Stimulated activated naive B cell treated with anti-CD40 and anti-IgM and Interleukin-4, amounts not matched to agents 10 μg/mL and 1 μg/mL and 100 μg/mL, for 72 hours (primary cell): ENCODE measurements at places on chromosomes 6 and 20.

GRCh38 chr6:43985329-43985728, 141.9 kb downstream of the MRPL14 start:
- no peak for DNase-seq

GRCh38 chr20:13271977-13272975, 51.2 kb downstream of the ISM1 start:
- DNase-seq: no peak

DNA sequence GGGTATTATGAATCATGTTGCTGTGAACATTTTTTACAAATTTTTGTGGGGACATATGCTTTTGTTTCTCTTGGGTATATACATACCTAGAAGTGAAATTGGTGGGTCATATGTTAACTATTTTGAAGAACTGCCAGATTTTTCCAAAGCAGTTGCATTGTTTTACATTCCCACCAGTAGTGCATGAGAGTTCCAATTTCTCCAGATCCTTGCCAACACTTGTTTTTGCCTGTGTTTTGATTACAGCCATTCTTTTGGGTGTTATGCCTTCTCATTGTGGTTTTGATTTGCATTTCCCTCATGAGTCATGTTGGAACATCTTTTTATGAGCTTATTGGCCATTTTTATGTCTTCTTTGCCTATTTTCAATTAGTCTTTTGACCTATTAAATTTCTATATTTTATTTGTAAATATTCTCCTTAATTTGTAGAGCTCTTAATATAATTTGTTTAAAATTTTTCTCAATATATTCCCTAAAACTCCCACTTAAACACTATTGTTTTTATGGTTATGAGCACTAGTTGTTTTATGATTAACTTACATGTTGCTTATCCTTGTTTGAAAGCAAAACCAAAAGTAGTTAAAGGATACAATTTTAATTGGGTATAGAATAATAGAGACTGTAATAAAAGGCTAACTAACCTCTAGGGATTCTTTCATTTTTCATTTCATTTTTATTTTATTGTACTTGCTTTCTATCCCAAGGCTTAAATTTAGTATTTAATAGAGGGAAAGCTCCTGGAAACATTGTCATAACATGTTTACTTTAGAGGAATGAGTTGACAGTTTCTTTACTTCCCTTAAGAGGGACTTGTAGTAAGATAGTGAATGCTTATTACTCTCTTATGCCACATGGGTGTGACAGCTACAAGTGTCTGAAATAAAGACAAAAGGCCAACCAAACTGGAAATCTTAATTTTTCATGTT, 5.5 kb downstream of the UBR2 start:
- no peak for DNase-seq

GRCh38 chr20:35702051-35702823, 3.0 kb downstream of the ROMO1 start:
- no peak for DNase-seq

DNA sequence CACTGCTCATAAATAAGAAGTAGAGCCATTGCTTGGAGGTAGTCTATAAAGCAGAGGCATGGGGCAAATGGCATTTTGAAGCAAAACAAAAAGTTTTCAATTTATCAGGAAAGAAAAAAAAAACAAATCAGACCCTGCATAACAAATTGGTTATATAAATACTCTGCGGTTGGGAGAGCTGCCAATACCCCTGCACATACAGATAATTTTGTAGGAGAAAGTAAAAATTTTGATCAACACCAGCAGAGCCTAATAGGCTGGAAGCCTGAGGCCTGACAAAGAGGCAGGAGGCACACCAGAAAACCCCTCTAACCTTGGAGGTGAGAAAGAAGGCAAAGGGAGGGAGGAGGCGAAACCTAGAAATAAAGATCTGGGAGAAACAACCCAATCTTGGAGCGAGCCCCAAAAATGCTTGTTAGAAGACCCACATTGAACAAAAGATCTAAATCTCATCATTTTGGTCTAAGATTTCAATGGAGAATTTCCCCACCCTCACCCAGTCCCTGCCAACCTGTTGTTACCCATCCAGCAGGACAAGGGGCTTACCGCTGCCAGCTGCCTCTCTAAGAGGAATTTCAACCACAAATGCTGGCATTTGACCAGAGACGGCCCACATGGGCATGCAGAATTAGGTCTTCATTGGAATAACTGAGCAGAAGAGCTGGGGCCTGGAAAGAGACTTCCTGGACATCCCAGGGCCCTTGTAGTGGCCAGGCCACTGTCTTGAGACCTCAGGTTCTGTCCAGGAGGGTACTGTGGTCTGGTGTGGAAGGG, 28.4 kb downstream of the FOXA2 start:
- DNase-seq: no peak

GRCh38 chr20:50670126-50670862, 21.0 kb downstream of the RIPOR3 start:
- DNase-seq: no peak

- DNase-seq: no peak
Observed at GRCh38 chr6:55009131-55009530, 162.6 kb downstream of the FAM83B start.
